Metanephros (tissue), 2 donors: ENCODE measurements at places on chromosomes 16 and 17. TPM values are rescaled to one million over a fixed set of nuclear protein-coding genes. Genes with fewer than 3 reads are reported as not detected.

The SLC2A4 gene
- total RNA-seq = 19.6 TPM

The PPP1R1B gene
- total RNA-seq = 6.1 TPM

The KRTAP3-1 gene
- not detected for total RNA-seq

The DRC7 gene
- 1.8 TPM for total RNA-seq

The RILP gene
- total RNA-seq = 14.5 TPM

The TBKBP1 gene
- total RNA-seq = 13.6 TPM

The TMEM106A gene
- total RNA-seq = 18.2 TPM

The KDM6B gene
- 22.2 TPM for total RNA-seq

The JPT1 gene
- 53.8 TPM for total RNA-seq

The CES5A gene
- not detected for total RNA-seq

The SPATA32 gene
- 0.12 TPM for total RNA-seq

The SLFN14 gene
- 1.8 TPM for total RNA-seq
